ENCODE measurements at places on chromosomes 7 and 10.

DNA sequence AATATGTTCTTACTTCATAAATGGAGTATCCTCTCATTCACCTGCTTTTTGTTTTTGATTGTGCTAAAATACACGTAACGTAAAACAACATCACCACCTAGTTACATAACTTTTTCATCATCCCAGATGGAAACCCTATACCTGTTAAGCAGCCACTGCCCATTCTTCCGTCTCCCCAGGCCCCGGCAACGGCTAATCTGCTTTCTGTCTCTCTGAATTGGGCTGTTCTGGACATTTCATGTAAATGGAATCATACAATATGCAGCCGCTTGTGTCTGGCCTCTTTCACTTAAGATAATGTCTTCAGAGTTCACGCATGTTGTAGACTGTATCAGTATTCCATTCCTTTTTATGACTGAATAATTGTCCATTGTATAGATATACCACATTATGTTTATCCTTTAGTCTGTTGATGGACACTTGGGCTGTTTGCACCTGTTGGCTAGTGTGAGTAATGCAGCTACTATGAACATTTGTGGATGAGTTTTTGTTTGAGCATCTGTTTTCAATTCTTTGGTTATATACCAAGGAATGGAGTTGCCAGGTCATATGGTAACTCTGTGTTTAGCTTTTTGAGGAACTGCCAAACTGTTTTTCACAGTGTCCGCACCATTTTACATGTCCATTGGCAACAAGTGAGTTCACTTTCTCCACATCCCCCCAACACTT lies 14.1 kb upstream of the SUN1 start:
- no peak for DNase-seq

- DNase-seq = no peak
Measured at GRCh38 chr7:122166740-122167139, 22.7 kb upstream of the AASS start.

DNA sequence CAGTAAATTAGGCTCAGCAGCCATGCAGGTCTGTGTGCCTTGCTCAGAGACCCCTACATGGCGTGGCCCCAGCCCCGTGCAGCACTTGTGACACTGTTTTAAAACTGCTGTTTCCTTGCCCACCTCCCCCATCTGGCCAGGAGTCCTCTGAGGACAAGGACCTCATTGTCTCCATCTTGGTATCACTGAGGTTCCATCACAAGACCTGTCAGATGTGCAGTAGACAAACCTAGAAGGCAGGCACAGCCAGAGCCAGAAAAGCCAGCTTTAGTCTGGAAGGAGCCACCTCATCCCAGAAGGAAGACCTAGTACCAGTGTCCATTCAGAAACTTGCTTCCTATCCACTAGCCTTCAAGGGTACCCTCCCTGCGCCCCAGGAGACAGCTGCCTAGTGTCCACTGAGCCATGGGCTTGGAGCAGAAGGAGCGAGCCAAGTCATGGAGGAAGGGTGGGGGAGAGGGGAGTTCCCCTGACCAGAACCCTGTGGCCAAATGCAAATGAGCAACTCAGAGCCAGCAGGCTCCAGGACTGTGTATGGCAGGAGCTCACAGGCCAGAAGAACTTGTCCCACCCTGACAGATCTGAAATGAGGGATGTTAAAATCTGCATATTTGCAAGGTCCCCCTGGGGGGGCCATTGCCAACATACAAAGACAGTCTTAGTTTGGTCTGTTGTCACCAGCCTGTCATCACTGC lies 176.1 kb downstream of the SH3PXD2A start:
- no peak for DNase-seq

DNA sequence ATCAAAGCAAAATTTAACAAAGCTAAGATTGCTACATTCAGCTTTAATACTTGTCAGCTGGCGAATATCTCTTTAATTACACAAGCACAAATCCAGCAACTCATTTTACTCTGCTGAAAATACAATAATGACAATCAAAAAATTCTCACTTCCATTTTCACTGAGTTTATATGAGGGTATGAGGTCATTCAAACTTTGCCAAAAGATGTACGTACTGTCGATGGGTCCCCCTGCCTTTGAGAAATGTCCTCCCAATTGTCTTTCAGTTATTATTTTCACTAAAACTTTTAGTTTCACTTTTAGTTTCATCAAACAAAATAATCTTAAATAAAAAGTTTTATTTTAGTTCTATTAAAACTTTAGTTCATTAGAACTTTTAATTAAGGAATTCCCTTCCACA lies 159.5 kb upstream of the WDR11 start:
- no peak for DNase-seq

DNA sequence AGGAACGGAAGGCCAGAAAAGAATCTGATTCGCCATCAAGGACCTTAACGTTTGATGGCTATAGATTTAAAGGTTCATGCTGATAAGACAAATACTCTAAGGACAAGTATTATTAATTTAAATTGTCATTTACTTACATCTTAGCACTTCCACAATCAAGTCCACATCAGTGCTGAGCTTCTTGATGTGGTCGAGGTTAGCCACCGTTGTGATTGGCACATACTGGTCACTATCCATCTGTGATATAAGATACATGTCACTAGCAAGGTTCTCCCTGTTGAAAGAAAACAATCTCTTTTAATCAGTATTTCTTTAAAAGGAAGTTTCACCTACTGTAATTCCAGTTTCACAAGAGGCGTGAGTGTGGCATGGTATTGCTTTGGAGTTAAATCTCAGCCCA lies 88.7 kb downstream of the LARP4B start:
- DNase-seq = no peak

All from stimulated activated CD4-positive, alpha-beta T cell treated with anti-CD3 and anti-CD28 coated beads, Interleukin-2, amount 100 ng/mL, for 24 hours (primary cell).